ENCODE measurements at places on chromosomes 5 and 9.

DNA sequence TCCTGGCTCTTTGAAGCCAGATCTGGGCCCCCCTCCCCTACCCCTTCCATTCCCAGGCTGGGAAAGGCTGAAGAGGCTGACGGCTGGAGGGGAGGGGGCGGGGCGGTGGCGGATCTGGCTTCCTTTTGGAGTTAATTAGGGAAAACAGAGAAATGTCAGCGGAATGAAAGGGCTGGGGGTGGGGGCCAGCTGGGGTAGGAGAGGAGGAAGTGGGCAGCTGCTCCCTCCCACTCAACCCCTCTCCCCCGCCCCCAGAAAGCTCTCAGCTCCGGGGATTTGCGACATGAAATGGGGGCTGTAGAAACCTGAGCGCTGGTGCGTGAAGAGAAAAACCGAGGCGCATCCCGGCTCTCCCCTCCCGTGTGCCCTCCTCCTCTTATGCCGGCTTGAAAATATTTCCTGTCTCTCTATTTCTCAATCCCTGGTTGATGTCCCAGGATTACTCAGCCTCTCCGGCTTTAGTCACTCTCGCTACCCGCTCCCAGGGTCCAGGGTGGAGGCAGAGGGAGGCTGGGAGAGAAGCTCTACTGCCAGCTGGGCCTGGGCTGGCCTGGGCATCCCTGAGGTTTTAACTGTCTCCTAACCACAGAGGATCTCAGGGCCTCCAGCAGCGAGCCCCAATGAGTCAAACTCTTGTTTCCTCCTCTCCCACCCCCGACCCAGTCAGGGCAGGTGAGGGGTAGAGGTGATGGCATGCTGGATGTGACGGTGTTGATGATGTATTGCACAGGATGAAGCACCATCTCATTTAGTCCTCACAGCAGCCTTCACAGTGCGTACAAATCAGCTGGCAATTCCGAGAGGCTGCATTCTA, 20.1 kb downstream of the PCDHGC5 start:
- DNase-seq: peak; percentile 81

DNA sequence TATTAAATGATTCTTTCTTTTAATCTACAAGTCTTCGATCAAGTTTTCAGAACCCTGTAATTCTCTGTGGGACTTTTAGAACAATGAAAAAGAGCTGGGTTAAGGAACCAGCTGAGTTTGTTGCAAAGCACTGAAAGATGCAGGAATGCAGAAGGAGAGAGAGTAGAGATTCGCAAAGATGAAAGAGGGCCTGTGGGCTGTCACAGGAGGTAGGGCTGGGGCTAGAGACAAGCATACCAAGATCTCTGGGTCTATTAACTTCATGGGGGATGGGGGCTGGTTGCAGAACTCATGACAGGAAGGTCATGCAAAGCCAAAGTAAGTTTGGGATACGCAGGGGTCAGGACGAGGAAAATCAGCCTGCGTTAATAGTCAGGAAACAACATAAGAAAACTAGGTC, 81.8 kb downstream of the LURAP1L start:
- DNase-seq: no peak

GRCh38 chr9:97507428-97507984, 6.0 kb downstream of the TMOD1 start:
- DNase-seq: no peak

DNA sequence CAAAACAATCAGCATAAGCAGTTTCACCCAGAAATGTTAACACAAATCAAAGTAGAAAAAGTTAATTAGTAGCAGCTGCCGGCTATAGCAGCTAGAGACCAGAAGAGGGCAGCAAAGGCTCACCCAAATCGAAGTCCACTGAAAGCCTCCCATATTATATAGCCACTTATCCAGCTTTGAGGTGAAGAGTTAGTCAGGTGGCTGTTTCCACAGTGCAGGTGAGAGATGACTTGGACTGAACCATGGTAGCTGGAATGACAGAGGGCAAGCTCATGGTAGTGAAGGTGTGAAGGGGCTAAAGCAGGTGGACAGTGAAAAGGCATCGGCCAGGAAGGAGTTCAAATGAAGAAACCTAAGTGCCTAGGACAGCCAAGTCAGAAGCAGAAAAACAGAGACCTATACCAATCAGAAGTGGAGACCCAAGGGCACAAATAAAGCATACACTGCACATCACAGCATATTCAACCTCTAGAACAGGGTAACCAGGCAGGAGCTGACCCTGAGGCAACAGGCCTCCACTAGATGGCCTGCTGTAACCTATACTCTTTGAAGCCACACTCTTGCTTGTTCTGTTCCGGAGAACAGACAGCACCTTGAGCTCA, 7.2 kb upstream of the RNF38 start:
- DNase-seq: peak; percentile 58

DNA sequence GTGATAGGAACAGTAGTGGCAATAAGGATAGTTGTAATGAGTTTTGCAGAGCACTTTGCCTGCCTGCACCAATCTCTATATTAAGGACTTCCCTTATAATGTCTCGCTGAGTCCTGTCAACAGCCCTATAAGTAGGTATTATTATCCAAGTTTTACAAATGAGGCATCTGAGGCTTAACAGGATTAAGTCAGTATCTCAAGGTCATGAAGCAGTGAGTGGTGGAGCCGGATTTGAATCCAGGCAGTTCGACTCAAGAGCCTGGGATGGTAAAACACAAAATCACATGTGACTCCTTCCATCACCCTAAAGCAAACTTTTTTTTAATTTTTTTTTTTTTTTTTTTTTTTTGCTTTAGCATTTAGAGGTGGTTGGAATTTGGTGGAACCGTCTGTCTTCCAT, 59.0 kb upstream of the RARS1 start:
- DNase-seq: no peak

DNA sequence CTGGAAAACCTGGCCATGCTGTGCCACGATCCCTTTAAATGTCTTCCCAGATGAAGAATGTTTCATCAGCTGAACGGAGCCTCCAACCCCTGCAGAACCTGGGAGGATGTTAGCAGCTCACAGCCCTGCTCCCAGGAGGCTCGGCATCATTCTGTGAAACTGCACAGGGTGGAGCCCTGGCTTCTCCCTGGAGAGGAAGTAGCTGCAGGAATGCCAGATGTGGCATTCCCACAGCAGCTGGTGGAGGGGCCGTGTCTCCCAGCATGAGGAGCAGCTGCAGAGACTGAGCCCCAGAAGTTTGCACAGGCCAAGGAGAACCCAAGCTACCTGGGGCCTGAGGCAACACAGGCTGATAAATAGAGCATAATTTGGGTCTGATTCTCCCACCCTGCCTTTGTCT, 165.8 kb upstream of the MAP3K1 start:
- no peak for DNase-seq

DNA sequence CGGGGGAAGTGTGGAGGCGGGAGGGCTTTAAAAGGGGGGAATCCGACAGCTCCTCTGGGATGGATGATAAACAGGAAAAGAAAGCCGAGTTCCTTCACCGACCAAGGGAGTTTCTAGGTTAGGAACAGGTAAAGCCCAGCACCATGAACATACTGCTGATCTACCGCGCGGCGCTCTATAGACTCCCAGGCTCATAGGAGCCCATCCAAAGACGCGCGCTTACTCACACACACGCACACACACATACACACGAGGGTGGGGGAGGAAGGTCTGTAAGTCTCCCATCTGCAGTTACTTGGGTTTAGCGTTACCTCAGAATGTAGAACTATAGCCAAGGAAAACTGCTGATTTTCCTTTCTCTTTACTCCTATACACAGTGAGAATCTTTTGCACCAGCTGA, 2.6 kb upstream of the GABRB2 start:
- no peak for DNase-seq

DNA sequence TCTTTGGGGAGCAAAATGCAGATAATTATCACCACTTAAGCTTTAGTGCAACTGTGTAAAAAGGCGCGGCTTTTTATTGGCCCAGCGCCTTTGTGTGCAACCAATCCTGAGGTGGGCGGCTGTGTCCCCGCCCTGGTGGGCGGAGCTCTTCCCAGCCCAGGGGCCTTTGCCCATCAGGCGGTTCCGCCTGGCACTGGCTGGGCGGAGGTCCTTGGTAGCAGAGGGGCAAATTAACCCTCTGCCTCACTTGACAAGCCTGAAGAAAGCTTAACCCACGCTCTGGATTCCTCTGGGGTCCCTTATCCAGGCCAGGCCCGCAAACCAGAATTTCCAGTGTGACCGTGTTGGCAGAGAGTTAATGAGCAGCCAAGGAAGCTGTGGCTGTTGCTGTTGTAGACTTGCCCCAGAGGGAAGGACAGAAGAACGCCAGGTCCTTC, 12.8 kb upstream of the NIPAL4 start:
- no peak for DNase-seq
